ENCODE measurements at places on chromosomes 1 and 21.

- no peak for DNase-seq
These were observed 10.4 kb upstream of the TMEM240 start for GRCh38 chr1:1550591-1551432.

- DNase-seq: no peak
These were observed 14.5 kb downstream of the AXDND1 start for GRCh38 chr1:179380299-179380698.

DNA sequence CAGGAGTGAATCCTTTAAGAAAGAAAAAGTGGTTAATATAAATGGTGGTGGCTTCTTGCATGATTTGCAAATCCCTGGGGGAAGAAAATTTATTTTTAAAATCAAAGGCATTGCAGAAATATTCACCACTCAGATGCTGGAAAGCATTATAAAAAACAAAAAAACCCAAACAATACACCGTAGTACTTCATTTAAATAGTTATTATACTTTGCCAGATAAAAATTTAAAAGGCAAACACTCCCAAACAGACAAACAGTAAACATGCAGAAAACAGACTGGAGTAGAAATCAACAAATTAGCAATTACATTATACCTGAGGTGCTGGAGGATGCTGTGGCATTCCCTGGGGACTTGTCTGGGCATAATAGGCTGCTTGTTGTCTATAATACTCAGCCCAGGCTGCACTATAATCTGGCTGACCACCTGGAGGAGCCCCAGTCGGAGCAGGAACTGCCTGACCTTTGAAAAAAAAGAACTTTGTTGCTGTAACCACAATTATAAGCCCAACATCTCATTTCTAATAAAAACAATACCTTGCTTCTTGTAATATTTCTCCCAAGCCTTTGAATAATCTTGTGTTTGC lies 29.9 kb downstream of the FUBP1 start:
- DNase-seq: no peak

DNA sequence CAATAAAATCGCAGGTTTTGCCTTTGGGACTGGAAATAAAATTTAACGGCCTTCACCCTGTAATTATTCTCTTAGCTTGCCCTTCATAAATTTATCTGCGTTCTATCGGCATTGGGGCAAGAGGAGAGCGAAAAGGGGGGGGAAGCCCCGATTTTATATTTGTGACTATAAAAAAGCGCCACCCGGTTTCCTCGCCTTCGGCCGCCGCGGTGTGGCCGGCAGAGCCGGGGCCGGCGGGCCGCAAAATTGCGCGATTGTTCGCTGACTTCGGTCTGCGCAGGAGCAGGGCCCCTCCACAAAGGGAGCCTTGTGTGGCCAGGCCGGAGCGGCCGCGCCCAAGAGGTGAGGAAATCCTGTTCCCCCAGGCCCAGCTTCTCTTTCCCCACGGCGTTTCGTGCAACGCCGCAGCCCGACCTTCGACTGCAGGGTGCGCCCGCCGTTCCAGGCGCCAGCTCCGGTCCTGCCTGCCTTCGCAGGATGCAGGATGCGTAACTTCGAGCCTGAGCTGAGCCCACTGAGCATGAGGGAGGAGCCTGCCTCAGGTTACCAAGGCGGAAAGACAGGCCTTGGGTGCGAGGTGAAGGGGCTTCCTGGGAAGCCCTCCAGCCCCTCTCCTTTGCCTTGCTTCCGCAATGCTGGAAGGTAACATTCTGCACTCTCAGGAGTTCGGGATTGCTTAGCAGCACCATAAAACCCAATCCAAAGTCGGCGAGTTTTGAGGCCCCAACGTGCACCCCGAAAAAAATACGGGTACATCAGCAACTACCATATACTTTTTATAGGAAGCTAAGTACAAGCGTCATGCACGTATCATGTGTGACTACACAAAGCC lies 4.9 kb upstream of the TBX15 start:
- no peak for DNase-seq

- DNase-seq: no peak
These were observed 32.0 kb downstream of the CCSAP start for GRCh38 chr1:229310833-229311232.

GRCh38 chr1:216186816-216187215 lies 236.4 kb downstream of the USH2A start:
- DNase-seq: no peak

DNA sequence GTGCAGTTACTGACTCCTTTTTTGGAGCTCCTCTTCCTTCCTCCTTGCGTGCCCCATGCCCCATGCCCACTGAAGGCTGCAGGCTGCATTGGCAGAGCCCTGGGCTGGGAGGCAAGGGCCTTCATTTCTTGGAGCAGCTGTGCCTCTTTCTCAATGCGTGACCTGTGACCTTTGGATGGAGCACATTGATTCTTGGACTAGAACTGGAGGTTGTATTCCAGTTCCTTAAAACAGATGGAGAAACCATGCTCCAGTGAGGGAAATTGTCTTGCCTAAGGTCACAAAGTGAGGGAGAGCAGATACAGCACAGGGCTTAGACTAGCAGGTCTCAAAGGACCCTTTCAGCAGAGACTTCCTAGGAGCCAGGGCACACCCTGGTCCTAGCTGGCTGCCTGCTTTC lies 9.0 kb downstream of the TMEM269 start:
- DNase-seq: no peak

DNA sequence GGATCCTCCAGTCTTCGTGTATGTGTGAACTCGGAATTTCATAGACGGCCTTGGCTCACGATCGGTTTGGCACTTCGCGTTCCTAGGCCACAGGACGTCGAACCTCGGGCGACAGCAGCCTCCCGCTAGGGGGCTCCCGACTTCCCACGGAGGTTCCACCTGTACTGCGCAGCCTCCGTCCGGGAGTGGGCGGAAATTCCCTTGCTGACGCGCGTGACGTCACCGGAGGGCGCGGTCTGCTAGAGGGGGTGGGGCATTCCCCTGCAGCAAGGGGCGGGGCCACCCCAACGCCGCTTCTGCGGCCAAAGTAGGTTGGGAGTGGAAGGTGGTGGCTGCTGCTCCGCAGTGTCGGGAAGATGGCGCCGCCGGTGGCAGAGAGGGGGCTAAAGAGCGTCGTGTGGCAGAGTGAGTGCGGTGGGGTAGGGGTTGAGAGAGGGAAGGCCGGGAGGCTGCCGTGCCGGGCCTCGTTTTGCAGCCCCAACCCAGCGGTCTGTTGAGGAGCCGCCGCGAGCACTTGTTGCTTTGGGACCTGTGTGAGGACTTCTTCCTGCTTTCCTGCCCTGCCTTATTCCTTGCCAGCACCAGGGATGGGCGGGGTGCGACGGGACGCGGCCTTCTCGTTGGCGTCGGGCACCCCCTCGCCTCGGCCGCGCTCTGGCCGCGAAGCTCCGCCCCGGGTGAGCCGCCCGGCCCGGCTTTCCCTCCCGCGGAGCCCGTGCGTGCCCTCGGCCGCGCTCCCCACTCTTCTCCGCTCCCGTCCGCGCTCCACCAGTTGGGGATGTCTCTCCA lies at the start of gene STXBP3:
TSS of gene STXBP3 (plus strand) at position 293 of the 789 bp plus-strand sequence. CDS start at position 357, 64 bp downstream.
- DNase-seq: peak; percentile 100

GRCh38 chr1:83527987-83528386 lies 470.9 kb downstream of the TTLL7 start:
- no peak for DNase-seq

DNA sequence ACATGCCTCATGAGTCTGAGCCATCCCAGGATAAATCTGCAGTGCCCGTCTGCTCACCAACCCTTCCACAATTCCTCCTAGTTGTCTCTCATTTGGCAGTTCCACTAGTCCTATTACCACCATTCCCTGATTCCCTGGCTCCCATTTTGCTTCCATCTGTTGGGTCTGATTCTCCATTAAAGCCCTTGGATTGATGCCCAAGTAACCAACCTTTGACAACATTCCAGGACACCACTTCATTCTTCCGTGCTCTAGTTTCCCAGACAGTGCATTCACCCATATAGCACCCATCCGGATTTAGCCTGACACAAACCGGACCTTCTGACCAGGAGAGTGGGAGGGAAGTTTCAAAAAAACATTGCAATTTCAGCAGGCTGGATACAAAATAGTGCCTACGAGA lies 189.4 kb upstream of the PALMD start:
- DNase-seq: no peak

DNA sequence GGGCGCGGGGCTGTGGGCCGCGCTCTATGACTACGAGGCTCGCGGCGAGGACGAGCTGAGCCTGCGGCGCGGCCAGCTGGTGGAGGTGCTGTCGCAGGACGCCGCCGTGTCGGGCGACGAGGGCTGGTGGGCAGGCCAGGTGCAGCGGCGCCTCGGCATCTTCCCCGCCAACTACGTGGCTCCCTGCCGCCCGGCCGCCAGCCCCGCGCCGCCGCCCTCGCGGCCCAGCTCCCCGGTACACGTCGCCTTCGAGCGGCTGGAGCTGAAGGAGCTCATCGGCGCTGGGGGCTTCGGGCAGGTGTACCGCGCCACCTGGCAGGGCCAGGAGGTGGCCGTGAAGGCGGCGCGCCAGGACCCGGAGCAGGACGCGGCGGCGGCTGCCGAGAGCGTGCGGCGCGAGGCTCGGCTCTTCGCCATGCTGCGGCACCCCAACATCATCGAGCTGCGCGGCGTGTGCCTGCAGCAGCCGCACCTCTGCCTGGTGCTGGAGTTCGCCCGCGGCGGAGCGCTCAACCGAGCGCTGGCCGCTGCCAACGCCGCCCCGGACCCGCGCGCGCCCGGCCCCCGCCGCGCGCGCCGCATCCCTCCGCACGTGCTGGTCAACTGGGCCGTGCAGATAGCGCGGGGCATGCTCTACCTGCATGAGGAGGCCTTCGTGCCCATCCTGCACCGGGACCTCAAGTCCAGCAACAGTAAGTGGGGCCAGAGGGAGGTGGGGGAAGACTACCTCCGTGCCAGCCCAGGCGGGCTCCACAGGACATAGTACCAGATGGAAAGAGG lies 808 bp downstream of the MAP3K21 start:
- DNase-seq: no peak

GRCh38 chr1:167562702-167563101 lies 9.1 kb upstream of the CREG1 start:
- no peak for DNase-seq

- DNase-seq: no peak
These were observed 1.9 kb downstream of the PUM1 start for GRCh38 chr1:31063631-31064030.

GRCh38 chr21:39842741-39843459 lies 24.3 kb upstream of the PCP4 start:
- DNase-seq: no peak

- DNase-seq: no peak
These were observed 21.7 kb upstream of the SLC44A3 start for GRCh38 chr1:94798462-94798861.

DNA sequence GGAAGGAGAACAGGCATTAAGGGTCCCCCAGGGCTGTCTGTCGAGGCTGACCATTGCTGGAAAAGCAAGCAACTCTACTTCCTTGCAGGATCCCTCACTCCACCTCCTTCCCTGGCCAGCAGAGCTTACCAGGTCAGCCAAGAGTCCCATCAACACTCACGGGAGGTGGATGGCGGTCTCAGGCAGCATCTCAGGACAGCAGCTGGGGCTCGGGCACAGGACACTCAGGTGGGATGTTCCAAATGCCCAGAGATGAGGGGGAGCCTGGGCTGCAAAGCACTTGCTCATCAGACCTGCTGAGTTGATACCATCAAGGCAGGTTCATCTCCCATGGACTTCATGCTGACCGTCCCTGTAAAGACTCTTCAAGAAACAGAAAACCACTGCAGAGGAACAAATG lies 559.8 kb downstream of the NPHP4 start:
- no peak for DNase-seq

DNA sequence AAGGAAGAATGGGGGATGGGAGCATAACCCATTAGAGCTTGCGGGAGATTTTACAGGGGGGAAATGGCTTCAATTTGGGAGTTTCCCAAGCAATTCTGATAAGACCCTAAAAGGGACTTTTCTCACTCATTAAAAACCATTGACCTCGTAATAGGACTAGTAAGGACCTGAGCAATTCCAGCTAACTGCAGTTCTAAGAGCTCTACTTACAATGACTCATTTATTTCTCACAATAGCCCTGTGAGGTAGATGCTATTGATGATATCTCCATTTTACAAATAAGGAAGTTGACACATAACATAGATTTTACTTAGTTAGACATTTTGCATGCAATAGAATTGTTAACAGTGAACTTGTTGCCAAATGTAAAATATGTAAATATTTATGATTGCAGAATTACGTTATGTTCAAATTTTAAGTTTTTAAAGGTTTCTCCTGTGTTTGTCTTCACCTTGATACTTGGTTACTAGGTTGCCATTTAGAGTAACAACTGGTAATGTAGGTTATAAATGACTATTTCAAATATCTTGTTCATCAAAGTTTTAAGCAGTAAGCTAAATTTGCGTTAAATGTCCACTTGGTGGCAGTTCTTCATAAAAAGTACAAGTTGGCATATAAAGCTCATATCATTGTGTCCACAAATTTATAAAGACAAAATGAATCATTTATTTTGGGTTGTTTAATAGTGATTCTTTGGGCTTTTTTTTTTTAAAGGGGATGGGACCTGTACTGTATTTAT lies 182.0 kb downstream of the PLA2G4A start:
- no peak for DNase-seq

GRCh38 chr1:2425892-2426291 lies 13.5 kb upstream of the PEX10 start:
- no peak for DNase-seq

GRCh38 chr1:58848818-58849411 lies 65.1 kb upstream of the JUN start:
- no peak for DNase-seq

GRCh38 chr1:198486903-198487302 lies 53.6 kb downstream of the ATP6V1G3 start:
- no peak for DNase-seq

DNA sequence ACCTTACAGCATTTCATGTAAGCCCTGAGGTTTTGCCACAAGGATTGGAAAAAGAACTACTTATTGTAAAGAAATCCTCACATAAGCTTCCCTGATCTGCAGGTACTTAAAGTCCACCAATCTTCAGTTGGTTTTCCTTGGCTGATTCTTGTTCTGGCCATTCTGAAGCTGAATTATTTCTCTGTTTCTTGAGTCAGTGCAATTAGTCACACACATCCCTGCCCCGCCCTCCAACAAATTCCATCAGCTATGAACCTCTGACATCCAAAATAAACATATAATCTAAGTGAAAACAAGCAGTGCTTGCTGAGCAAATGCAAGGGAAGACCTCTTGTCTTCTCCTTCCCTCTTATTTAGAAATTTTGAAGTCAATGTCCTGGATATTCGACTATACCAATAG lies 8.2 kb upstream of the FNDC7 start:
- no peak for DNase-seq

DNA sequence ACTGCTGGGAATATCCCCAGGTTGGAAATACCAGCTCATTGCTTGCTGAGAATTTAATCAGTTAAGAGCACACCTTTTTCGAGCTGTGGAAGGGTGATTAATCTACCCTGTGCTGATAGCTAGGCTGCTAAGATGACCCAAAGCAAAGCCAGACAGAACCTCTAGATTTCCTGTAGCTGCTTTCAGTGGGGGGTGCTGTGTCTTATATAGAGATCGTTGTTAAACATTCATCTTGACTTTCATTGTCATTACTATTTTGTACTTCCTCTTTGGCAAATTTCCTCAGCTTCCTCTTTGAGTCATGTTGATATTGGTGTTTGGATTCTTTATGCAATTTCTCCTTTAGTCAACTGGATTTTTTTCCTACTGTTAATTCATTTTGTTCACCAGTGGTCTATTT lies 155.3 kb downstream of the DISC1 start:
- DNase-seq: no peak

- DNase-seq: no peak
These were observed 7.1 kb upstream of the GNPAT start for GRCh38 chr1:231233735-231234417.

All from stimulated activated CD4-positive, alpha-beta T cell treated with anti-CD3 and anti-CD28 coated beads, TNF-alpha, amount 100 ng/mL, for 1 hour (primary cell).